Stimulated activated CD4-positive, alpha-beta T cell treated with anti-CD3 and anti-CD28 coated beads, TNF-alpha, amount 100 ng/mL, for 1 hour (primary cell): ENCODE measurements at places on chromosomes 7 and 10.
A peak's percentile ranks its signal among the peaks of the same experiment; 100 is the strongest.

DNA sequence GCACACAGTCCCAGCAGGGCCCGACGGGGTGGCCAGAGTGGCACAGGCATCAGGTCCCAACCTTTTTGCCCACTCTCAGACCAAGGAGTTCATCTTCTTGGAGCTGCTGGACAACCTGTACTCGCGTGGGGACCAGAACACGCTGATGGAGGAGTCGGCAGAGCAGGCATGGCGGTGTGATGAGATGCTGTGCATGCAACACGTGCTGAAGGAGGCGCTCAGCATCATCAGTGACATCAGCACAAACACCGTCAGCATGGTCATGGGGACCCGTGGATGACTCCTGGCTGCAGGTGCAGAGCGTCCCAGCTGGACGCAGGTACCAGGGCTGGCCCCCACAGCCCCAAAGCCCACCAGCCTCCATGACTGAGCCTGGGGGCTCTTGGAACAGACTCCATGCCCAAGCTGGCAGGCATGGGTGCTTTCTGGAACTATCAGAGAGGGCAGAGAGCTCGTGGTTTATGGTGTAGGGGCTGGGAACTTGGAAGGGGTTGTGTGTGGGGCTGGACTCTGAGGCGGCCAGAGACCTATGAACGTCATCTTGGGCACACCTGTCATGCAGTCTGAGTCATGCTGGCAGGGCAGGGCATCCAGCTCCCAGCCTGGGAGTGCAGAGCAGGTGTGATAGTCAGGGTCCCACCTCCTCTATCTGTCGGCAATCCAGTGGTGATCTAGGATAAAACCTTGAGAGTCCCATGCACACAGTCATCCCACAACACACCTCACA is 8.2 kb upstream of the MTPAP start:
- no peak for DNase-seq

- no peak for DNase-seq
Observed at GRCh38 chr10:80529604-80530003, 8.1 kb upstream of the SH2D4B start.

- no peak for DNase-seq
Observed at GRCh38 chr10:11475831-11476434, 135.5 kb downstream of the USP6NL start.

GRCh38 chr10:71719042-71719441 is 536 bp downstream of the C10orf105 start:
- no peak for DNase-seq

GRCh38 chr10:10007957-10008356 is 1009.7 kb upstream of the CELF2 start:
- no peak for DNase-seq

GRCh38 chr10:531541-531940 is 157.9 kb downstream of the DIP2C start:
- DNase-seq: no peak

DNA sequence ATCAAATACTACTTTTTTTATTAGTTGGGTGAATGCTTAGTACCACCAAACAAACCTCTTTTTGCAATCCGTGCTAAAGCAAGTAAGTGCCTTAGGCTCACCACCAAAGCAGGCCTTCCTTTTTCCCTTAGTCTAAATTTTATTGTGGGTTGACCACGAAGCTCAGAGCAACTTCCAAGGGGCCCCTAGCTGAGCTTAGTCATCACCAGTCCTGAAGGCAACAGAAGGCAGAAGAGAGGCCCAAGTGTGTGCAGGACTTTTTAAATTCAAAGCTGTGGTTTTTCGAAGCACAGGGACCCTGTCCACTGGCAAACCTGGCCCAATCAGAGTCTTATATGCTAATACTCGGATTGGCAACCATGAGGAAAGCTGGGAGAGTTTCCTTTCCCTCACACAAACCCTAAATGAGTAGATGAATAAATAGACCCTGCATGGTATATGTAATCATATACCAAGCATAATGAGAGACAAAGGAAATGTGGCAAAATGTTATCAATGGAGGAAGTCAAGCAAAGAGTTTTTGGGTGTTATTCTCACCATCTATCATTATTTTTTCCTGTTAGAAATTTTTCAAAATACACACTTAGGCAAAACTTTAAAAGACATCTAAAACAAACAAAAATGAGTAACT is 453.2 kb upstream of the GALNT17 start:
- DNase-seq: no peak

GRCh38 chr10:69644658-69645295 is 14.7 kb downstream of the FAM241B start:
- no peak for DNase-seq

DNA sequence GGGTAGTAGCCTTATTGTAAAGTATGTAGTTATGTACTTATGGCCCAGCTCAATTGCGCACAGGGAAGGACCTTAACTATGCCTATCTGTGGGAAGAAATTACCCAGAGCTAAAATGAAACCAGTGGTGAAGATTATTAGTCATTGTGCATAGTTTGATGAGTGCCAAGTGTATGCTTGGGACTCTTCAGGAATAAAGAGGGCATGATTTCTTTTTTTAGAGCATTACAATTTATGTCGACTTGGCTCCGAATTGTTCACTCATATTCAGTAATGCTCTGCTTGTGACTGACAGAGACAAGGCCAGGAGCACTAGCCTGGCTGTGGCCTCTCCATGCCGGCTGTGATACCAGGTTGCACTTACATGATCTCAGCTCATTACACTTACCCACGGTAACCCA is 269.5 kb downstream of the TRIL start:
- no peak for DNase-seq

GRCh38 chr7:78185149-78185745 is 386.7 kb downstream of the PHTF2 start:
- DNase-seq: no peak

GRCh38 chr10:49220031-49220430 is 31.8 kb upstream of the TMEM273 start:
- DNase-seq: no peak

DNA sequence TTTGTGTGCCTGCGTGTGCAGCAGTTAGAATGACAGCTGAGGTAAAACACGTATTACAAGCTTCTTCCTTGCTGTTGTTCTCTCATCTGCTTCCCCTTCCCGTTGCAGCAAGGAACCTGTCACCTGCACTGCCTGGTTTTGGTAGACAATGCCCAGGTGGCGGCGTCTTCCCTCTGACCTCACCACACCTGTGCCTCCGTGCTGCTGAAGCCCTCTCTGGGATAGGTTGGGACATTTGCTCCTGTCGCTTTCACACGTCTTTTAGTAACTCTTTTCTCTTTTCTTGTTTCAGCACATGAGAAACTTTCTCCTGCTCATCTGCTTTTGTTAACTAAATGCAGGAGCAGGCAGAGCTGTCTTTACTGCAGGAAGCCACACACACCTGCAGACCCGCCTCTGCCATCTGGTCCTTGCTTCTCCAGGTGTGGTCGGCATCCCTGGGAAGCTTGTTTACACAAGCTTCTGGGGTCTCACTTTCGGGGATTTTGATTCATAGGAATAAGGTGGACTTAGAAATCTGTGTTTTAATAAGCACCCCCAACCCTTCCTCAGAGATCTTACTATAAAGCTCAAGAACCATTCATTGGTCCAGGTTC is 60.7 kb upstream of the EXOC6 start:
- DNase-seq: no peak

DNA sequence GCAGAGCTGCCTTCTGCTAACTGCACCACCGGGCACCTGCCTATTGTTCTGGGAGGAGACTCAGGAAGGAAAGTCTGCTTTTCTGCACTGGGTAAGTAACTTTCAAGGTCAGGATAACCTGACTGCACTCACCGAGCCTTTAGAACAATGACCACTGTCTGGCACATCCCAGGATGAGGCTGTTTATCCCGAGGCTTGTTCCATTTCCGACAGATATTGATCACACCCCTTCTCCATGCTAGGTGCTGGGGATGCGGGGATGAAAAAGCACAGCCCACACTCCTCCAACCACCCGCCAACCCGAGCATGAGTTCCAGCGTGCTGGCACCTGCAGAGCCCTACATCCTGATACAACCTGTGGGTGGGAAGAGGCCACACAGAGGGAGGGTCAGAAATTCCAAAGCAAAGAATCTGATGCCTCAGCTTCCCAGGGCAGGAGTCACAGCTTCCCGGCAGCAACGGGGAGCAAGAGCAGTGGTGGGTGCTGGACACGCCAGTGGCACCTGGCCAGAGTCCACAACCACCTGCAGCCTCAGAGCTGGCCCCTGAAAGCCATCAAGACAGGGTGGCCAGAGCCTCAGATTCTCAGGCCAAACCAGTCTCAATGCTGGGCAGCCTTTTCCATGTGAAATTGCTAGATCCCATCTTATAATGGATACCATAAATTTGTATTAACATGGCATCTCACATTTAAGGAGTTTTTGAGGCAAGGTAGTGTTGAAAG is 34.9 kb upstream of the CNPY1 start:
- DNase-seq: no peak

DNA sequence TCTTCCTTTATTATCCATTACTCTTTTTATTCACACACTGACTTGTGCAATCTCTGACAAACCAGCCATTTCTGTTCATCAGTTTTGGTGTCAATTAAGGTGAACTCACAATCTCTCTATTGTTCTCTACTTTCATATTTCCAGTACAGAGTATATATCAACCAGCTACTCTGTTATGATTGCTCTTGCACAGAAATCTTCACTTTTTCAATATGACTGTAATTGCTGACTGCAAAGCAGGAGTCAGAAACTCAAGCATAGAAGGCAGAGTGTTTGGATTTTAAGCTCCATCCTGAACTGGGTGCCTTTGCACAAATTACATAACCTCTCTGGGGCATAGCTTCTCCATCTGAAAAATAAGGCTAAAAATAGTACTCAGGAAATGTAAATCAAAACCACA is 1042.0 kb downstream of the GRM8 start:
- no peak for DNase-seq

DNA sequence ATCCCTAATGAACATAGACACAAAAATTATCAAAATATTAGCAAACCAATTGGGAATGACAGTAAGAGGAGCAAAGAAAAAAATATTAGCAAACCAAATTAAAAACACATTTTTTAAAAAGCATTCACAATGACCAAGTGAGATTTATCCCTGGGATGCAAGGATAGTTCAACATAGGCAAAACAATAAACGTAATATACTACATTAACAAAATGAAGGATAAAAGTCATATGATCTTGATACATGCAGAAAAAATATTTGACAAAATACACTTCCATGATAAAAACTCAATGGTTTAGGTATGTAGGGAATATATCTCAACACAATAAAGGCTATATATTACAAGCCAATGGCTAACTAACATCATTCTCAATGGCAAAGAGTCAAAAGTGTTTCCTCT is 83.3 kb downstream of the CRPPA start:
- DNase-seq: no peak

DNA sequence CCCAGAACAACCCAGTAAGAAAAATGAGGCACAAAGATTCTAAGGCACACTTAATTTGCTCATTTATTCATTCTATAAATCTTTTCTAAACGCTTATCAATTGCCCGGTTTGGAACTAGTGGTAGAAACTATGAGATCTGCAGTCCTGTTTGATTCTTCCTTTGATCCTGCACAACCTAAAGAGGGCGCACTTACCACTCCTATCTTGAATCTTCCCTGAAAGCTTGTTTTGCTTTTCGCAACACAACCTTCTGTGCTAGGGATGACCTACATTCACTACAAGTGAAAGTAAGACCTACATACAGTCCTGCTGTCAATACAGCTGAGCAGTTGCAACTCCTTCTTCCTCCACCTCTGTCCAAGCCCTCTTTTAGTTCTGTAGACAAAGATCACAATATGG is 12.6 kb upstream of the ARL4A start:
- DNase-seq: peak; percentile 3

DNA sequence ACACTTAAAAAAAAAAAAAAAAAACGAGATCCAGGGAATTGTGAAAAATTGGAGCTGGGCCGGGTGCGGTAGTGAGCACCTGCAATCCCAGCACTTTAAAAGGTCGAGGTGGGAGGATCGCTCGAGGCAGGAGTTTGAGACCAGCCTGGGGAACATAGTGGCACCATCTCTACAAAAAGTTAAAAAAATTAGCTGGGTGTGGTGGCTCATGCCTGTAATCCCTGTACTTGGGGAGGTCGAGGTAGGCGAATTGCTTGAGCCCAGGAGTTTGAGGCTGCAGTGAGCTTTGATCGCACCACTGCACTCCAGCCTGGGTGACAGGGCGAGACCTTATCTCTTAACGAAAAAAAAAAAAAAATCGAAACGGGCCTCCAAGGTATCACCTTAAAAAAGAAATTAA is 2.0 kb downstream of the CLDN4 start:
- DNase-seq: no peak

DNA sequence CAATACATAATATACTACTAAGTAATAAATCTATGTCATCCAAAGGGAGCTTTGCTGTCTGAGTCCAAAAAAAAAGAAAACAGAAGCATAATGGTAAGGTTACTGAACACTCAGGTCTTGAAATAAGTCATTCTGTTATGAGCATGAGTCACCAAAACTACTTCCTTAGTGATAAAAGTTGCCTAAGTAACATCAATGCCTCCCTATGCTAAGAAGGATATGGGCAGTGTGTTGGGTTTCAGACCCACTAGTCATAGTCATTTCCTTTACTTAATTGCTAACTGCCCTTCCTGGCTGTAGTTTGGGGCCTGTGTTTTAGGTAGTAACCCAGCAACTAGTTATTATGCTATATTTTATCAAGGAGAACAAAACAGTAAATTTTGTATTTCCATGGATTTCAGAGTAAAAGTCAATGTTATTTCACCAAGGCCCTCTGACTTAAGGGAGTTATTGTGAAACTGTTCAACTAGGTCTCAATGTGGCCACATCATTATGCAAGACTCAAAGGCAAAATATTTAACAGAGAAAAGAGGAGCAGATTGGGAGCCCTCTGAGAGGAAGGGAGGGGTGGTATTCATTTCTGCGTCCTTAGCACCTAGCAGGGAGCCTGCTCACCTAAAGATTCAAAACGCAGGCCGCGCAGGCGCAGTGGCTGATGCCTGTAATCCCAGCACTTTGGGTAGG is 11.7 kb upstream of the VIM start:
- no peak for DNase-seq

DNA sequence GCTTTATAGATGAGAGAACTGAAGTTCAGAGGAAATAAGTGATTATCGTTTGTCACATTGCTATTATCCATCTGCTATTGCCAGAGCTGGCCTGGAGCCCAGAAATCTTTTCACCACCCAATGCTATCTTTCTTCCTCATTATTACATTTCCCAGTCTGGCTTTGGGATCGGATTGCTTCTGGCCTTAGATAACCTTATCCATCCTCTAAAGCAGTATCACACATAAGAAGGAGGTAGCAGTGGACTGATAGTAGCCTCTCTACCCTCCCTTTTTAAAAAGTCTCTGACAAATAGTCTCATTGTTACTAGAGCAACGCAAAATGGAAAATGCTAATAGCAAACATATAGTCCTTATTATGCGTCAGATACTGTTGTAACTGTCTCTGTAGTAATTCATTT is 1.3 kb upstream of the CLDN12 start:
- no peak for DNase-seq

GRCh38 chr10:3427347-3427746 is 254.8 kb upstream of the PITRM1 start:
- DNase-seq: no peak
